ENCODE measurements at places on chromosomes 11 and 22.

DNA sequence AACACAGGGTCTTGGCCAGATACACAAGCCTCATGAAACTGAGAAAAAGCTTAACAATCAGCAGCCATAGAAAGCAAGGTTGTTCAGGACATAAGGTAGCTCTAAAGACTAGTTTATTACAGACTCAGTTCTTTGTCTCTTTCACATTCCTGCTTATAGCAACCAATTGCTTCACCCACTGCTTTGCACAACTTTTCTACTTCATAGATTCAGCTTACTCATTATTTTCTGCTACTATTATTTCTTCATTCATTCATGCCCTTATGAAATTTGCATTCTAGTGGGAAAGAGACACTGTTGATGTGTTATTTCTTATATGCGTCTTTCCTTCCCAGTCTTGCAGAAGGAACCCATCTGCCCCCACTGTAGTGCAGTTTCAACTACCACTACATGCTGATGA, 4.7 kb downstream of the CCDC34 start:
- no peak for DNase-seq

DNA sequence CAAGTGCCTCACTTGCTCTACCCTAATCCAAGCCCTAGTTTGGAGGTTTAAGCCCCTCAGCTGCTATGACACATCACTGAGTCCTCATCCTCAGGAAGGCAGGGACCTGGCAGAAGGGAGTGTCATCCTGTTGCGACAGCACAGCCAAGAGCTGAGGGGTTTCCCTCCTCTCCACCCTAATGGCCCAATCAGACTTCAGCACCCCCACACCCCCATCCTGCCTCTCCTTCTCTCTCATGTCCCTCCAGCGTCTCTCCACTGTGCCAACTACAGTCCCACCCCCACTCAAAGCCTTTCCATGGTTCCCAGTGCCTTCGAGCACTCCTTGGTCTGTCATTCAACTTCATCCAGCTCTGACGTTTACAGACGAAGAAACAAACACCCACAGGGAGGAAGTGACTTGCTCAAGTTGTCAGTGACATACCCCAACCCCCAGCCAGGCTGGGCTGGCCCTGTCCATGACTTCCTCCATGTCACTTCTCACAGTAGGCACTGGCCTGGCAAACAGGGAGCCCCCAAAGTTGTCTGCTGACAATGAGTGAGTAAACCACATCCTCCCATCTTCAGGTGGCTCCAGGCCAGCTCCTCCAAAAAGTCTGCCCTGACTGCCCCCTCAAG, 15.6 kb downstream of the ARAP1 start:
- no peak for DNase-seq

- DNase-seq: no peak
Observed at GRCh38 chr11:35902961-35903360, 40.9 kb upstream of the LDLRAD3 start.

GRCh38 chr11:73931039-73931645, 19.7 kb upstream of the DNAJB13 start:
- DNase-seq: peak; percentile 91

- DNase-seq: peak; percentile 35
Observed at GRCh38 chr22:29912605-29913398, 29.8 kb downstream of the MTMR3 start.

DNA sequence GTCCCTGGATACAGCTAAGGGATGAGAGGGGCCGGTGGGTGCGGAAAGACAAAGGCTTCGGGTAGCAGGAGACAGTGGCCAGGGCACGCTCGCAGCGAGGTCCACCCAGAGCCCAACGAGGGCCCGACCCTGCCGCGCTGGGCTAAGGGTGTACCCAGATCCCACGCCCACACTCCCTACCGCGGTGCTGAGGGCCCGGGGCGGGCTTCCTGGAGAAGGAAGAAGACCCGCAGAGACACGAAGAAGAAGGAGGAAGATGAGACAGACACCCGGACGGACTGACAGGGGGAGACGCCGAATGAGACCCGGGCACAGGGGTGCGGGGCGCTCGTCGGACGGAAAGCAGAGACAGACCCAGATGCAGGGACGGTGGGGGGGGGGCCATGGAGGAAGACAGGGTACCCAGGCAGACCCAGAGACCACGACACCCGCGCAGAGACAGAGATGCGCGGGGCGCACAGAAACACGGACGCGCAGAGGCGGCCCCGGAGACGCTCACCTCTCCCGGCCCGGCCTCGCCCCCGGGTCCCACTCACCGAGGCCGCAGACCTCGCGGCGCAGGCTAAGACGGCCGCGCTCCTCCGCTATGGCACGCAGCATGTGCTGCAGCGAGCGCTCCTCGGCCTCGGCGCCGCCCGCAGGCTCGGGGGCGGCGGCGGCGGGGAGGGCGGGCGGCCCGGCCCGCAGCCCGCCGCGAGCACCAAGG, 437 bp downstream of the KIAA0930 start:
- DNase-seq: no peak

- no peak for DNase-seq
Observed at GRCh38 chr11:34706709-34707461, 86.0 kb downstream of the EHF start.

DNA sequence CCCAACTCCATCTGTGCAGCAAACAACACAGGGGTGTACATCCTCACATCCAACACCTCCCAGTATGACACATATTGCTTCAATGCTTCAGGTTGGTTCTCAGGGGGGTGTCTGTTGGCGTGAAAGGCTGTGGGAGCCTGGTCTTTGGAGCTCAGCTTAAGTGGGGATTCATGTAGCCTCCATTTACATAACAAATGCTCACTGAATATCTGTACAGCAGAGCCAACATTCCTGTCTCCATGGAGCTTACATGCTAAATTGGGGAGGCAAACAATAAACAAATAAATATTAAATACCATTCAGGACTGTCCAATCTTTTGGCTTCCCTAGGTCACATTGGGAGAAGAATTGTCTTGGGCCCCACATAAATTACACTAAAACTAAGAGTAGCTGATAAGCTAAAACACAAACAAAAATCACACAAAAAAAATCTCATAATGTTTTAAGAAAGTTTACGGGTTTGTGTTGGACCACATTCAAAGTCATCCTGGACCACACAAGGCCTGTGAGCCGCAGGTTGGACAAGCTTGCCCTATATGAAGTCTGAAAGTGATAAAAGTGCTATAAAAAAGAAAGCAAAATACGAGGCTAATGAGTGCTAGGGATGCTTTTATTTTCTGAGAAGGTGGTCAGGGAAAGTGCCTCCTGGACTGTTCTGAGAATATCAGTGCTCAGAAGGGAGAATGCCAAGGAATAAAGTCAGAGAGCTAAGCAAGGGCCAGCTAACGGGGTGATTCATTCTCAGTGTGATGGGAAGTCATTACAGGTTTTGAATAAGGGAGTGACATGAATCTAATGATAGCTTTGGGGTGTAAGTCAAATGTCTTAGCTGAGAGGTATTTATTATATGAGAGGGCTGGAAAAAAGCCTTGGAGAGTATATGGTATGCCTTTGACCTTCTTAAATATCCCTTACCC, 41.6 kb downstream of the CD44 start:
- no peak for DNase-seq

DNA sequence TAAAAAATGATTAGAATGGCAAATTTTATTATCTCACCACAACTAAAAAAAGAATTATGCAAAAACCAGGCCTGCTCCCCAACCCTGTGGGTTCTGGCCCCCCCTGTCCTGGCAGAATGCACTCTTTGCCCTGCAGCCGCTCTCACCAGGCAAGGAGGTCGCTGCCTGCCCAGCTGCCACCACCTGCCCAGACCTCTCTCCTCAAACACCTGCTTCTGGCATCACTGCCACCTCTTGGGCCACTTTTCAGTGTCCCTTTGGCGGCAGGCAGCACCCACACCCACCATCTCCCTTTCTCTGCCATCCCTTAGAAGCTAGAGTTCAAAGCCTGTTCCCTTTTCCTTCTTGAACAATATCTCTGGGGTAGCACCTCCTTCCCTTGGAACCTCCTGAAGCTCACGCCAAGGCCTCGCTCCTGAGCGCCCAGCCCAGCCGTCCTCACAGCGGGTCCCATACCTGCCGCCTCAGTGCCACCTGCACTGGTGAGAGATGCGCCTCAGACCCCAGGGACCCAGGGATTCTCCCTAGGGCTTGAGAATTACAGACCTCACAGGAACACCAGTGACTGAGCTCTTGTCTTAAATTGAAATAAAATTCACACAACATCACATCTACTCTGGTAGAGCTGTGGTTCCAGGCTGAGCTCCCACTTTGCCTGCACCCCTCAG, 44.6 kb downstream of the SGSM3 start:
- DNase-seq: no peak

DNA sequence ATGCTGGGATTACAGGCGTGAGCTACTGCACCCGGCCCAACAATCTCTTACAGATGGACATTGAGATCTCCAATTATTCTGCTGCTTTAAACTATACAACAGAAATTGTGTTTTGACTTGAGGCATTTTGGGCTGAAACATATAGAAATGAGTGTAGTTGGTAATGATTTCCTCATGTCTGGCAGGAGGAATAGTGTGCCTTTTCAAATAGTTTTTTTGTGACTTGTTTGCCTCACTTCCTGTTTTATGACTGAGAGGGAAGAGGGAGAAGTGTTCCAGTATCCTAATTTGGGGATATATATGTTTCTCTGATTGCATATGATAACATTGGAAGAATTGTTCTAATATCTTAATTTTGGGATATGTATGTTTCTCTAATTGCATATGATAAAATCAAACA, 40.2 kb downstream of the EP300 start:
- DNase-seq: no peak

GRCh38 chr11:123357353-123357989, 72.6 kb upstream of the GRAMD1B start:
- DNase-seq: no peak

DNA sequence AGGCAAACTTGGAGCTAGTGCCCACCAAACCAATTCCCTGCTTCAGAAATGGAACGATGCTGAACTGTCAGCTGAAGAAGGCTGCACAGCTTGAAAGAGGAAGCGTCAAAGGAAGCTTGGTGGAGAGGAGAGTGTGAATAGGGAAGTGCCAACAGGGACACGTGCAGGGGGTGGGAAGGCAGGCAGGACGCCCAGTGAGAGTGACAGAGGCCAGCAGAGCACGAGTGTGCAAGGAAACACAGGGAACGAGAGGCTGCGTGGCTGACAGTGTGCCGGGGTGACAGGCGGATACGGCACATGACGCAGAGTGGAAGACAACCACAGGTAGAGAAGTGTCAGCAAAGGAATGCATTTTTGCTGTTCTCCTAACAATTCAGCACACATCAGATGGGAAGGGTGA, 196.4 kb downstream of the LARGE1 start:
- no peak for DNase-seq

DNA sequence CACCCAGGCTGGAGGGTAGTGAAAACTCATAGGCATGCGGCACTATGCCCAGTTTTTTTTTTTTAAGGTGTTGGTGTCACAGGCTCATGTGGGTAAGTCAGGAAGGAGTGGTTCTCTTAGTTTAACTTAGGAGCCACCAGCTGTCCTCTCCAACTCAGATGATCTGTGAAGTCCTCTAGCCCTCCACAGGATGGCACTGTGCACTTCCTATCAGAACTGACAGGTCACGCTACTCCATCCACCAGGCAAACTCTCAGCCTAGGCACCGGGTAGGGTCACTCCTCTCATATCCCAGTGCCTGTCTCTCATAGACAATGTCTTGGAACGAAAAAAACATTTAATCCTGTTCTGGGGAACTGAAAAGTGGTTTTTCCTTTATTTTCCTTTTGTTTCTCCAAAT, 16.5 kb downstream of the NAP1L4 start:
- no peak for DNase-seq

GRCh38 chr22:27850000-27850521, 48.5 kb upstream of the MN1 start:
- DNase-seq: peak; percentile 69

DNA sequence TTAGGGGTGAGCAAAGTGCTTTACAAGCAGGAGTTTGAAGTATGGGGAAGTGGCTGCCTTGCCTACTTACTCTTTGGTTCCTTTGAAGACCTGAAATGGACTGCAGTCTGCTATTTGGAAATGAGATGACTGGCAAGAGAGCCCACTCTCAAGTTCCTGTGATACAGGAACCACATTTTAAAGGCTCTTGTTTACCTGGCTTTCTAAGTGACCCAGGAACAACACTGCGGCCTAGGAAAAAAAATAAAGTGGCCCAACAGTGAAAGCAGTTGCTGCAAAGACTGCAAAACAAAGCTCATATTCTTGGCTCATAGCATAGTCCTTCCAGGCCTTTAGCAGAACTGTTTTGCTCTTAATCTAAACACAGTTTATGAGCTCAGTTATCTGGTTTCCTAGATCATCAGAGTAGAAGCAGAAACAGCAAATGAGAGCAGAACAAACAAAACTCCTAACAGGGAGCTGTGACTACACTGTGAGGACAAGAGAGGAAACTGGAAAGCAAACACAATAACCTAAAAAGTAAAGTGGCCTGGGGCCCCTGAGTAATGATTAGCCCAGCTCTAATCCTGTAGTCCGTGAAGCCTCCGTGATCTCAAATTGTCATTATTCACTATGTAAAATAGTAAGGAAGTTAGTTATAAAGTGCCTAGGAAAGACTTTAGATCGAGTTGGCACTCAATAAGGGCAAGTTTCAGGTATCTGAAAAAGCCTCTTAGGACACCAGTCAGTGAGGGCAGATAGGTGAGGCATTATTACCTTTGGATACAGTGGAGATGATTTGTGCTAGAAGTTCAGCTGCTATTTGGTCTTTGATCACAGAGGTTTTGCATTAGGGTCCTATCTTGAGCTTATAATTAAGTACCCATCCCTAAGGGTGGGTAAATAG, 11.5 kb downstream of the CCDC117 start:
- no peak for DNase-seq

DNA sequence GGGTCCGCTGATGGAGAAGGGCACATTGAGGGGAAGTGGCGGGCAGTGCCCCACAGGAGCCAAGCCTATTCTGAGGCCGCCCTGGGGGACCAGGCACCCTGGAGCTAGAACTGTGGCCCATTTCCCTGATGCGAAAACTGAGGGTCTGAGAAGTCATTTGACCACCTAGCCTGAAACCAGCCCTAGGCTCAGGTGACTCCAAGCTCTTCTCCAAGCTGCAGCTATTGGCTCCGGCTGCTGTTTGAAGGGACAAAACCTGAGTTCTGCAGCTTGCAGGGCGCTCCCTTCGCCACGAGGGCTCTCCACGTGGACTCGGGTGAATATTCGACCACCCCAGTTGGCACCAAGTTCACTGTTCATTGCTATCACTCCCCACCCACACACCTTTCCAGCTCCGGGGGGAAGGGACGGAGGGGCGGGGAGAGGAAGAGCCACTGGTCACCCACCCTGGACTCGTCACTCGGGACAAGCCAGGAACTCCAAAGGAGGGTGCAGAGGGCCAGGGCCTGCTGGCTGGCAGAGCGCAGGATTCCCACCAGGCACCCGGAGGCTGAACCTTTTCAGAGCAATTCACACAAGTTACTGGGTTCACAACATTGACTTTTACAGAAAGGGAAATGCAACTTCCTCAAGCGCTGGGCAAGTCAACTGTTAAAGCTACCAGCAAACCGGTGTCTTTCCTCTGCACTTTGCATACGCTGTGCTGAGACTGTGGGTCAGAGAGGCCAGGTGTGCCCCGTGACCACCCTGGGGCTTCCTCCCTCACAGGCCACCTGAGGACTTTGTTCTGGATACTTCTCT, 1.1 kb upstream of the RAC2 start:
- no peak for DNase-seq
